ENCODE measurements at places on chromosomes 13 and 19.

DNA sequence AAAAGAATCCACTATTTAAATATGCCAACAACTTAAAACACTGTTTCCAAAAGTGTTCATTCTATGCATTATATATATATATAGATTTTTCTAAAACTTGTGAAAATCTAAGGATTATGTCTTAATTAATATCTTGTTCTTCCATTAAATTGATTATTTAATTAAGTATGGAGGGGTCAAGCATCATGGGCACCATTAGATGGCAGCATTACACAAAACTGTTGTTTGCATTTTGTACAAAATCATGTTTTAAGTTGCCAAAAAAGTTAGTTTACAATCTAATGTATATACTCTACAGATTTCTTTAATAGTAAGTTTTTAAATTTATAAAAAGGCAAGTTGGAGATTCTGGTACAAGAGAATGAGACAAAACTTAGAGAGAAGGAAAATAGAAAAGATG, 213.2 kb upstream of the EDNRB start:
- DNase-seq = no peak

DNA sequence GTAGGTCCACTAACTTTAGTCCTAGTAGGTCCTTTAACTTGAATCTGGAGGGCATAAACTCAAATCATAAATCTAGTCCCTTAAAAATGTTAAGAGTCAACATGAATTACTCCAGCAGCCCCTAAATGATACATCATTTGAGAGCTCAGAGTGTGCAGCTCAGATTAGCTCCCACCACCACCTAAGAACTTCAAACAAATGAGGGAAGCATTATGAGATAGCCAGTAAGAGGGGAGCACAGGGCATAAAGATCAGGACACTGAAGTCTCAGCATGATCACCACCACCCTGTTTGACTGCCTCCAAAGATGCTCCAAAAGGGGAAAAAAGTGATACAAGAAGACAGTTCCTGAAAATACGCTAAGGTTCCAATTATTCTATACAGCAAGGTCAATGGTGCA, 5.7 kb downstream of the PROSER1 start:
- DNase-seq = no peak

DNA sequence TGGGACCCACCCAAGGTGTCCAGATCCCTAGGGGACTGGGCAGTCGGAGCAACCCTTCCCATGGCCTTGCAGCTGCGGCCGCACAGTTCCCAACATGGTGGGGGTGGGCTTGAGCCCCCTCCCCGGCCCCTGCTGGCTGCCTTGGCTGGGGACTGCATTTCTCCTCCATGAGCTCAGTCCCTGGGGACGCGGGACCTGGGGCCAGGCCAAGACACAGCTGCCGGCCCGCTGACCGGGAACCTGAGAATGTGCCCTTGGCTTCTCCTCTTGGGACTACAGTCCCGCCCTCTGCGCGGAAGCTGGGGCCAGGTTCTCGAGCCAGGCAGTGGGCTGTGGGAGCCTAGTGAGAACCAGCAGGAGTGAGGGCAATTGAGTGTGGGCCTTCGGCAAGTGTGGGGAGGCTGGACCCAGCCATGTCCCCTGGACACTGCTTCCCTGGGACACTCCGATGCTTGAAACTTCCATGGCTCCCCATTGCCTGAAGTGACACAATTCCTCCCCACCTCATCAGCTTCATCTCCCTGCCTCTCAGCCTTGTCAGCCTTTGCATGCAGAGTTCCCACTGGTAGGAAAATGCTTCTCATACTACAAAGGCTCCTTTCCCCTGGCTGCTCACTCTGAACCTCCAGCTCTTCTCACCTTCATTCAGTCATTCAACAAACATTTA, 13.1 kb upstream of the NOTCH3 start:
- no peak for DNase-seq

- no peak for DNase-seq
Measured at GRCh38 chr13:104553186-104553585, 1487.0 kb upstream of the SLC10A2 start.

GRCh38 chr13:51740698-51741097, 63.3 kb downstream of the DHRS12 start:
- DNase-seq = no peak

DNA sequence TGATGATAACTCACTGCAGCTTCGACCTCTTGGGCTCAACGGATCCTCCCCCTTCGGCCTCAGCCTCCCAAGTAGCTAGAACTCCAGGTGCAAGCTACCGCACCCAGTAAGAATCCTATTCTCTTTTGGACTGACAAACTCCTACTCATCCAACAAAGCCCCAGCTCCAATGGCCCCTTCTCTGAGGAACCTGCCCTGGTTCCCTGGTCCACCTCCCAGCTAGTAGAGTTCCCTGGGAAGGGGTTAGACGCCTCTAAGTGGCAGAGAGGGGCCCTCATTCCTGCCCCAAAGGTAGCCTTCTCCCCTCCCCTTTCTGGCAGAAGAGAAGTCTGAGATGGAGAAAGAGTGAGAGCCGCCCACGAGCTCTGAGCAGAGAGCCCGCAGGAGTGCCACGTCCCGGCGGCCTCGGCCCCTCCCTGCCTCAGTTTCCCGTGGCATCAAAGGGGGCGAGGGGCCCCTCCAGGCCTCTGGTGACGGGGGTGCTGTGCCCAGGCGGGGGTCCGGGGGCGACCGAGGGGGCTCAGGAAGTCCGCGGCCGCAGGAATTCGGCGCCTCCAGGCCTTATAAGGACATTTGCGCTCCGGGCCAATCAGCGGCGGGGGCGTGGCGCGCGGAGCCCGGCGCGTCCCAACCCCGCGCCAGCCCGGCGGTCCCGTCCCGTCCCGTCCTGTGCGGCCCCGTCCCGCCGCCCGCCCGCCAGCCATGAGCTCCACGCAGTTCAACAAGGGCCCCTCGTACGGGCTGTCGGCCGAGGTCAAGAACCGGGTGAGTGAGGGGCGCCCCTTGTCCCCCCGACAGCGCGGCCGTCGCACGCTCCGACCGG, at the start of gene CNN2:
CNN2 (plus strand) TSS at position 649 of the 823 bp plus-strand sequence; CDS start at position 703, 54 bp downstream.
- DNase-seq = no peak

GRCh38 chr13:31301119-31301518, 101.3 kb downstream of the B3GLCT start:
- no peak for DNase-seq

- no peak for DNase-seq
Measured at GRCh38 chr13:47503475-47503874, 497.6 kb downstream of the SUCLA2 start.

Data from GF-D8 (cell line).